Activated naive CD8-positive, alpha-beta T cell treated with anti-CD3 and anti-CD28 coated beads for 36 hours (primary cell): ENCODE measurements at places on chromosomes 7 and 10.

DNA sequence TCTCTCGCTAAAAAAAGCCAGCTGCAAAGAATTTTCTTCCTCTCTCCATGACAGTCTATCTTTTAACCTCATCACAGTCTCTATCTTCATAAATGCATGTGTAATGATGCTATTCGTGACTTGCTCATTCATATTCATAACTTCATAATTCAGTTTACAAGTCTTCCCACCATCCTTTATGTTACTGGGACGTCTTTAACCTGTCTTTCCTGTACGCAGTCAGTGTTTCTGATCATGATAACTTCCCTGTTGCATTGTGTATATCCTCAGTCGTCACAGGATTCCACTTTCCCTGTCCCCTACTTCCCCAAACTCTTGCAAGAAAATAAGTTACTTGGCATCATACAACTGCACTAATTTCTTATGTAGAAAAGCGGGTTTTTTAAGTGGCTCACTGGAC, 165.6 kb upstream of the ASAH2 start:
- no peak overlapping the region for H3K27ac ChIP-seq
- peaks cover 30% of the 10 kb centered on the region for H3K4me1 ChIP-seq
- H3K27me3 ChIP-seq = no peaks in the 10 kb centered on the region
- no peak for DNase-seq
- H3K36me3 ChIP-seq = peaks cover 4% of the 10 kb centered on the region

GRCh38 chr10:116597543-116597942, 6.8 kb downstream of the PNLIPRP1 start:
- H3K27me3 ChIP-seq = no peaks in the 10 kb centered on the region
- H3K4me3 ChIP-seq = no peak overlapping the region
- H3K27ac ChIP-seq = no peak overlapping the region
- no peaks in the 10 kb centered on the region for H3K4me1 ChIP-seq

- H3K27me3 ChIP-seq = no peaks in the 10 kb centered on the region
- no peak overlapping the region for H3K27ac ChIP-seq
These were observed 74.2 kb downstream of the FAM107B start for GRCh38 chr10:14700546-14700945.

DNA sequence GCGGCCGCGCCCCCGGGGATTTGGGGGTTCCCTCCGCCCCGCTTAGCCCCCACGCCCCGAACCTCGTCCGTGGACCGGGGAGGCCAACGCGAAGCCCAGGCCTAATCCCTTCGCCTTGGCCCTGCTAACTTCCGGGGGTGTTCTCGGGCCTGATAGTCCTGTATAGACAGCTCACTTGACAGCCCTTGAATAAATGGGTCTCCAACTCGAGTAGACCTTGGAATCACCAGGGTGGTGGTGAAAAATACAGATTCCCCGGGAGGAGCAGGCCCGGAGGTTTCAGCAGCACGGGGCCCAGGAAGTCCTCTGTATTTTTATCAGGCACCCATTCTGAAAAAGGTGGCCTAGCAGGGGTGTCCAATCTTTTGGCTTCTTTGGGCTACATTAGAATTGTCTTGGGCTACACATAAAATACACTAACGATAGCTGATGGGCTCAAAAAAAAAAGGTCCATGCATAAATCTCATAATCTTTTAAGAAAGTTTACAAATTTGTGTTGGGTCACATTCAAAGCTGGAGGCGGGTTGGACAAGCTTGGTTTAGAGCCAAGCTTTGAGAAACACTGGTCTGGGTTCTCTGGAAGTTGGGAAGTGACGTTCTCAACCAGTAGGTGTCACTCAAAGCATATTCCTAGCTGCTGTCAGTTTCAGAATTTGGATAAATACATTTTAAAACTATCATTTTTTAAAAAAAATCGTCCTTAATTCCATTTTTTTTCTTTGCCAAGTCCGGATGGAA, 221.7 kb downstream of the PHTF2 start:
- DNase-seq = peak; percentile 16
- H3K27ac ChIP-seq = peak overlapping the region; percentile 61
- H3K27me3 ChIP-seq = peaks cover 38% of the 10 kb centered on the region
- H3K4me1 ChIP-seq = peaks cover 9% of the 10 kb centered on the region

GRCh38 chr10:7944537-7944936, 110.0 kb upstream of the GATA3 start:
- no peak overlapping the region for H3K4me3 ChIP-seq
- no peak overlapping the region for H3K27ac ChIP-seq
- no peak for DNase-seq
- peaks cover 38% of the 10 kb centered on the region for H3K4me1 ChIP-seq

DNA sequence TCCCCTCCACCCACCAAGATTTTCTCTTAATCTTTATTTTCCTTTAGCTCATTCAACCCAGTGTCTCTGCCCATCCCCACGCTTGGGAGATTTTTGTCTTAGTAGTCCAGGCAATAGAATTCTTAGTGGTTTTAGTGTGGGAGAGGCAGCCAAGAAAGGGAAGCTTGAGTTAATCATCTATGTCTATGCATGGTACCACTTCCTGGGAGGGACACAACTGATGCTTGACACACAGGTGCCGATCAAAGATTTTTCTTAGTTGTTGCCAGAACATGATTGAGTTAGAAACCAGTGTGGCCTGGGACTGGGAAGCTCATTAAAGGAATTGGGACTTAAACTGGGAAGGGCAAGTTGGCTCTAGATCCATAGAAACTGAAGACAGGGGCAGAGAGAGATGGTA, 3.1 kb downstream of the STRA8 start:
- H3K27me3 ChIP-seq = peaks cover 3% of the 10 kb centered on the region
- H3K36me3 ChIP-seq = no peaks in the 10 kb centered on the region
- DNase-seq = no peak
- H3K4me1 ChIP-seq = peaks cover 7% of the 10 kb centered on the region
- H3K4me3 ChIP-seq = no peak overlapping the region

DNA sequence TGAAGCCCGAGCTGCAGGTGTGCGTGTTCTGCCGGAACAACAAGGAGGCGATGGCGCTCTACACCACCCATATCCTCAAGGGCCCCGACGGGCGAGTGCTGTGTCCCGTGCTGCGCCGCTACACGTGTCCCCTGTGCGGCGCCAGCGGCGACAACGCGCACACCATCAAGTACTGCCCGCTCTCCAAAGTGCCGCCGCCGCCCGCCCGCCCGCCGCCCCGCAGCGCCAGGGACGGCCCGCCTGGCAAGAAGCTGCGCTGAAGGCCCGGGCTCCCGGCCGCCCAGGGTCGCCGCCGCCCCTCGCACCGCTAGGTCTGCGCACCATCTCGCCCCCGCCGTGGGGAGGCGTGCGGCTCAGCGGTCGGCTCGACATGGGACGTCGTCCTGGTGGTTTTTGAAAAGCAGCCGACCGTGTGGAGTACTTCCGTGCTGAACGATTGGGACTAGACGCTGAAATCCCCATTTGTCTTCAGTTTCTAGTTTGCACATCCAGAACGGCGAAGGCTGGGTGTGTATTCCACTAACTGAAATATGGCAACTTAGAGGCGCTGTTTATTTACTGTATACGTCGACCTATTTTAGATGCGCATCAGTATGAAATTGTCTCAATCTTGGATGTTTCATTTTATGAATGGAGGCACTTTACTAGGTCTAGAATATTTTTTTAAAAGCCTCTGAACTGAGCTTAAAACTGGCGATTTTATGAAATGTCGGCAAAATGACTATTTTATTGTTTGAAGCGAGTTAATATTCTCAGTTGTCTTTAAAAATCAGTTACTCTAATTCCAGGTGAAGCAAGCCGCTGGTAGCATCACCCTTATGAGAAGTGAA, 1.1 kb downstream of the NANOS1 start:
- peaks cover 15% of the 10 kb centered on the region for H3K4me1 ChIP-seq
- H3K4me3 ChIP-seq = peak overlapping the region; percentile 45
- peak; percentile 66 for DNase-seq
- H3K36me3 ChIP-seq = peaks cover 23% of the 10 kb centered on the region

DNA sequence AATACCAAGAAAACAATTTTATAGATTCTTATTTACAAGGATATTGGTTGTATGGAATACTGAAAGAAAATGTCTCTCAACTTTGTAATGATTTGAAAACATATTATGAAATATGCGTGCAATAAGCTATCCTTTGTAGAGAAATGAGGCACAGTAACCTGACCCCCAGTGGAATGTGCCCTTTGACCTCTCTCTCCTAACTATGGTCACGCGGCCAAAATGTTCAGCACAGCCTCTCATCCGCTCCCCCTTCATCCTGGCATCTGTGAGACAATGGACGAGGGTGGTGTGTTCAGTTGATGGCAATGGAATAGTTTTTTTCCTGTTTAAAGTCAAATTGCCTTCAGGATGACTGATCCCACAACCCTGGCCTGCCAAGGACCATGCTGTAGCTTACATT, 13.3 kb downstream of the BEND7 start:
- DNase-seq = no peak
- H3K27ac ChIP-seq = no peak overlapping the region
- H3K27me3 ChIP-seq = peaks cover 26% of the 10 kb centered on the region
- no peak overlapping the region for H3K4me3 ChIP-seq

DNA sequence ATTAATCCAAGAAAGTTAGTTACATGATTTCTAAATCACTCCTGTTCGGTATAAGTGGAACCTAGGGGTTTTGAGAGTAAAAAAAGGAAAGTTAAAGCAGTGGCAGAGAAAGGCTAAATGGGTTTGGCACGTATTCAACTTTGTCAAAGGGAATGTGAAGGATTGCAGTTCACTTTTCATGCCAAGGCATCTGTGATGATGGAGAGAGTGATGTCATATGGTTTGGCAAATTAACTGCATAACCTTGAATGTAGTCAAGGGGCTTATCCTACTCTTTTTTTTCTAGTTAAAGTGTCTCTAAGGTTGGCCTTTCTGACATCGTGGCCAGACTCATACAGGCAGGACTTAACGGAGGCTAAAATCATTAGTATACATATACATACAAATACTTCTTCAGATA, 277.8 kb downstream of the EXOC4 start:
- no peaks in the 10 kb centered on the region for H3K4me1 ChIP-seq
- H3K27me3 ChIP-seq = no peaks in the 10 kb centered on the region
- no peak overlapping the region for H3K27ac ChIP-seq
- no peak overlapping the region for H3K4me3 ChIP-seq

GRCh38 chr7:1368682-1369571, 90.3 kb downstream of the MICALL2 start:
- peaks cover 67% of the 10 kb centered on the region for H3K27me3 ChIP-seq
- H3K27ac ChIP-seq = no peak overlapping the region
- DNase-seq = peak; percentile 55
- no peaks in the 10 kb centered on the region for H3K4me1 ChIP-seq

- no peaks in the 10 kb centered on the region for H3K4me1 ChIP-seq
- H3K4me3 ChIP-seq = no peak overlapping the region
- DNase-seq = no peak
- H3K27me3 ChIP-seq = peaks cover 40% of the 10 kb centered on the region
These were observed 281.0 kb downstream of the ADRA2A start for GRCh38 chr10:111357859-111358258.

- H3K4me1 ChIP-seq = no peaks in the 10 kb centered on the region
- H3K36me3 ChIP-seq = no peaks in the 10 kb centered on the region
- H3K27ac ChIP-seq = no peak overlapping the region
- DNase-seq = no peak
- H3K27me3 ChIP-seq = no peaks in the 10 kb centered on the region
These were observed 24.5 kb upstream of the KCTD7 start for GRCh38 chr7:66604198-66604597.

DNA sequence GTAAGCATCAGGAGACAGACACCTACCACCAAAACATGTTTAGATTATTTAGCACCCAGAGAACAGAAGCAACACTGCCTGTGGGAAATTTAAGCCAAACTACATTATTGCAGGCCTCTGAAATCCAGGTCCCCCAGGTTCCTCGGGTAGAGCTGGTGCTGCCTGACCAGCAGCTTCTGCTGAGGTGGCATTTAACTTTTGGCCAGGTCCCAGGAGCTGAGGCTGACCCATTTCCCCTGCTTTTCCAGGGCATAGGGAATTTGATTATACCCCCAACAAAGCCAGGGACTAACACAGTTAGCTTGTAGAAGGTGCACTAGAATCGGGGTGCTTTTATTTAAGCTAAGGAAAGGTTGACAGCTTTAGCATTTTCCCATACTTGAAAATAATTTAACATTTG, 4.7 kb downstream of the LRRC4 start:
- peaks cover 20% of the 10 kb centered on the region for H3K36me3 ChIP-seq
- peaks cover 6% of the 10 kb centered on the region for H3K4me1 ChIP-seq
- no peak overlapping the region for H3K27ac ChIP-seq
- peaks cover 7% of the 10 kb centered on the region for H3K27me3 ChIP-seq
- no peak overlapping the region for H3K4me3 ChIP-seq
- DNase-seq = no peak

GRCh38 chr7:108408296-108408991, 47.8 kb downstream of the NRCAM start:
- H3K36me3 ChIP-seq = peaks cover 6% of the 10 kb centered on the region
- H3K27me3 ChIP-seq = no peaks in the 10 kb centered on the region
- no peak overlapping the region for H3K27ac ChIP-seq
- no peak for DNase-seq
- H3K4me3 ChIP-seq = no peak overlapping the region

DNA sequence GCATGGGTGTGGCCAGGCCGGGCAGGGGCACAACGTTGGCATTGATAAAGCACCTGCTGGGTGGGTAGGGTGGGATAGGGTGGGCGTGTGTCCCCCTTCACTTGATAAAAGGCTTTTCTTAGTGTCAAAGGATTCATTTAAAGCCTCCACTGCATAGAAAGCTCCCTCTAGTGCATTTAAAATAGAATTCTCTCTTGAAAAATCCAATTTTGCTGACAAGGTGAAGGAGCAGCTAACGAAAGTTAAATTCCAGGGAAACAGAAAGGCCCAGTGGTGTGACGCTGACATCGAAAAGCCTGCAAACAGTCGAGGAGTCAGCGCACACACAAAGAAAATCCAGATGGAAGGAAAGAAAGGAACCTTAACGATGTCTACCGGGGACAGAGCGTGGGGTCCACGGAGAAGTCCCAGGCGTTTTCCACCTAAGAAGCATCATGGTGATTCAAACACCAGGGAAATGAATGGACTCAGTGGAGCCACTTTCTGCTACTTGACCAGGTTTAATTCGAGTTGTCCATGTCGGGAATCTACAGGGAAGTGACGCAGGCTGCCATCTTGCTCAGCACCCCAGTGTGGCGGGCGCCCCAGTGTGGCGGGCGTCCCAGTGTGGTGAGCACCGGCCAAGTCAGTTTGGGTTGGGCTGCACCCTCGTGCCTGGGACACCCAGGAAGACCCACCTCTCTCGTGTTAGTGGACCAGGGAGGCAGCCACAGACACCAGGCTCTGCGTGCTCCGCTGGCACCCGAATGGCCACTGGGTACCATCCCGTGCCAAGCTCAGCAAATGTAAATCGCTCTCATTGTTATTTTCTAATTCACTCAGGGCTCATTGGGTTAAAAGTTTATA, 217.8 kb downstream of the DNAJB6 start:
- no peak for DNase-seq
- H3K27me3 ChIP-seq = no peaks in the 10 kb centered on the region
- no peak overlapping the region for H3K27ac ChIP-seq
- H3K4me3 ChIP-seq = no peak overlapping the region

DNA sequence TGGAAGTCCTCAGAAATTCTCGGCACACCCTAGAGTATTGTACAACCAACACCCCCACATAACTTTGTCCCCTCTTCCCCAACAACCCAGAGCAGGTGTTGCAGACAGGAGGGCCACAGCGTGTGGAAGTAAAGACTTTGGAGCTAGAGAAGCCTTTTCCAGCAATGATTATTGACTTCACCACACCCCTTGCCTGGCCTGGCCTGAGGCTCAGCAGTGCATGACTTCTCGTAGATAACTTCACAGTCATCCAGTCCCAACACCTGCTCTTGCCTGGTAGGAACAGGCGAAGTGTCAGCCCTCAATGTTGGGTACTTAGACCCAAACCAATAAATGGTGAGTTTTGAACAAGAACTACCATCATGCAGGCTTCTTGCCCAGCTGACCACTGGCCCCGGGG, 36.7 kb downstream of the GOT1 start:
- no peaks in the 10 kb centered on the region for H3K27me3 ChIP-seq
- no peaks in the 10 kb centered on the region for H3K36me3 ChIP-seq
- no peak overlapping the region for H3K27ac ChIP-seq
- DNase-seq = no peak
